ENCODE measurements at places on chromosomes 1 and 21. TPM values are rescaled to one million over a fixed set of nuclear protein-coding genes. Genes with fewer than 3 reads are reported as not detected.

DNA sequence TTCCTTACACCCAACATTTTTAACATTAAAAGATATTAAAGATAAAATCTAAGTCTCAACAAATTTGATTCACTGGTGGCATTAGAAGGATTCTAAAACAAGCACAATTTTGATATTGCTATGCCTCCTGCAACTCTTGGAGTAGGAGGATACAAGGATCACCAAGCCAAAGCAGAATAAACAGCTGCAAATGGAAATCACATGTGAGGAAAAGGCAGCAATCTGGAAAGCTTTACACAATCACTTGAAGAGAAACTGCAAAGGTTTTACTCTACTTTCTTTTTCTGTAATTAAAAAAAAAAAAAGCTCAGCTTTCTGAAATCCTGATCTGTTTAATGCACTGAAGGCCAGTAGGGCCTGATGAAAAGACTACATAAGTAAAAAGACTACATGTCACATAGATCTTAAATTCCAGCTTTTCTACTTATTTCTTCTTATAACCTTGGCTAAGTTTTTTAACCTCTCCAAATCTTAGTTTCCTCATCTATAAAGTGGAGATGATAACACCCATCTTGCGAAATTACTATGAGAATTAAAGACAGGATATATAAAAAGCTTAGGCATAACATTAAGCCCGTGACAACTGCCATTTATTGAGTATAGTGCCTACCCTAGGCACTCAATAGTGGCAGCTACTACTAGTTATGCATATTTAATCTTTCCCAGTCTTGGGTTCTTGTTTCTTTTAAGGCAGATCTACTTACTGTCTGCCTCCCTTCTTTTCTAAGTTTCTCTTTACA lies 73.5 kb downstream of the EPS15 start:
- no peak for DNase-seq

DNA sequence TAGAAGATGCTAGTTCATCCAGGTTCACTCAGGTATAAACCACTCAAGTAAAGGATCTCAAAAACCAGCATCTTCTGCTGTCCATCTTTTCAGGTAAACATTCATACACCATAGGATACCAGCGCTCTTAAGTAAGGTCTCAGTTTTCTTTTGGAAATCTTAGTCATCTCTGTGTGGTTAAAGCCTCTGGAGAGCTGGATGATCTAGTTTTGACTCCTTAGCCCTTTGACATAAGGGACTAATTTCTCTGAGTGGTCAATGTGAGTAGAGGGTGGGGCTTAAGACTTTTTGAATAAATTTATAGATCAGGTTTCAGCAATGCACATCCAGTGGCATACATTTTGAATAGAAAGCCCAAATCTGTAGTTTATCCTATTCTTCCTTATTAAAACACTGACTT lies 92.3 kb downstream of the CTH start:
- DNase-seq = no peak

DNA sequence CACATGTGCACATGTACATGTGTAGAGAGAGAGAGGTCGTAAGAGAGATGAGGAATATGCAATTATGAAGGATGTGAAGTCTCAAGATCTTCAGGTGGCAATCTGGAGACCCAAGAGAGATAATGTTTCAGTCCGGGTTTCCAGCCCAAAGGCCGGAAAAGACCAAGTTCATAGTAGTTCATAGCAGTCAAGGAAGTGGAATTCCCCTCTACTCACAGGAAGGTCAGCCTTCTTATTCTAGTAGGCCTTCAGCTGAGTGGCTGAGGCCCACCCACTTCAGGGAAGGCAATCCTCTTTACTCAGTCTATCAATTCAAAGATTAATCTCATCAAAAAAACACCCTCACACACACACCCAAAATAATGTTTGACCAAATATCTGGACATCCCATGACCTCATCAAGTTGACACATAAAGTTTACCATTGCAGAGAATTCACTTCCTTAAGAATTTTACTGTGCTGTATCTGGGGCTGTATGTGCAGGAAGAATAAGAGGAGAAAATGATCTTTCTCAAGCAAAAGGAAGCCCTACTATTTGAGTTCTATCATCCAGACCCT lies 114.6 kb downstream of the TNFSF18 start:
- no peak for DNase-seq

DNA sequence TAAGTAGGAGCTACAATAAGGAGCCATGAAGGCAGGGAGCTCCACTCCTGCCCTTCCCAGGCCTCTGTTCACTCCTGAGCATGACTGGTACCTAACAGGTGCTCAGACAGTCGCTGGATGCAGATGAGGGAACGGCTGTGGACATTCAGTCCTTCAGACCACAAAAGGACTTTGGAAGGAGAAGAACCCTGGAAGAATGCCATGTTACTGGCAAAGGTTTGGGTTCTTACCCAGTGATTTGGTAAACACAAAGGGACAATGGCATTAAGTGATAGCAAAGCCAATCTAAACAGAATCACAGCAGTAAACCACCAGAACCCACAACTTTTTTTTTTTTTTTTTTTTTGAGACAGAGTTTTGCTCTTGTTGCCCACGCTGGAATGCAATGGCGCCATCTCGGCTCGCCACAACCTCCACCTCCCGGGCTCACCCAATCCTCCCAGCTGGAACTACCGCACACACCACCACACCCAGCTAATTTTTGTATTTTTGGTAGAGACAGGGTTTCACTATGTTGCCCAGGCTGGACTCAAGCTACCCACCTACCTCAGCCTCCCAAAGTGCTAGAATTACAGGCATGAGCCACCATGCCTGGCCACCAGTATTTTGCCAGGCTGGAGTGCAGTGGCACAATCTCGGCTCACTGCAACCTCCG lies 7.5 kb upstream of the CBR3 start:
- DNase-seq = peak; percentile 7

GRCh38 chr1:156527584-156527983 lies 27.0 kb upstream of the MEF2D start:
- DNase-seq = no peak

GRCh38 chr1:246001142-246001836 lies 505.8 kb downstream of the SMYD3 start:
- no peak for DNase-seq

- peak; percentile 77 for DNase-seq
Observed at GRCh38 chr1:6185635-6186382, 5.7 kb upstream of the CHD5 start.

DNA sequence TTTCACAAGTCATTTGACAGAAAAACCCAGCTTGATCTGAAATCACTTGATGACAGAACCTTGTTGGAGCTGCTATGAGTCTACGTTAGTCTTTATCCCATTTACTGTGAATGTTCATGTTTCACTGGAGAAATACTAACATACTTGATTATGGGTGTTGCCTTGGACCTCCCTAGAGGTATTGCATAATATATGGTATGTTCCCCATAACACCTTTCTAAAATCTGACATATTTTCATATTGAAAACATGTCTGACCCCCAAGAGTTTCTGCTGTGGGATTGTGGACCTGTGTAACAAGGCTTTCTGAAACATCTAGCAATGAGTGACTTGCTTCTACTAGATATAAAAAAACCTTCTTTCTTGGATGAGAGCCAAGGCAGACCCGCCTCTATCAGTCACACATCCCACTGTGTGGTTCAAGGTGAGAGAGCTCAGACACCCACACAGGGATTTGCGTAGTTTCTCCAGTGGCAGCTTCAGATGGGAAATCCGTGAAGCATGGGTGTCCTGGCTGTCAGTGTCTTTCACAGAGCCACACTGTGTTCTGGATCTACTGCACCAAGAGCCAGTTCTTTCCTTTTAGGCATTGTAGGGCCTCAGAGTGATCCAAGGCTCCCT lies 4.6 kb downstream of the NENF start:
- no peak for DNase-seq

DNA sequence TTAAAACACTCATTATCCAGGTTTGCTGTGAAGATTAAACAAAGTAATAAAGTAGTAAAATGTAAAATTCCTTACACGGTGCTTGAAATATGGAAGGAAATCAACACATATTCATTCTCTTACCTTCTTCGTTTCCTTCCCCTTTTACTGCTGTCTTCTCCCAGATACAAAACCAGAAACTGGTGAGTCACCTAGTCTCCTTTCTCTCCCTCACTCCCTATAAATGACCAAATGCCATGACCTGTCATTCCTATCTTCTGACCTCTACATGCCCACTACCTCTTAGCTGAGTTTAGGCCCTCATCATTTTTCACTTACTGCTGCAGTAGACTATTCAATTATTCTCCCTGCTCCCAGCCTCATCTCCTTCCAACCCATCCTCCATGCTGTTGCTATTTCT lies 4.3 kb upstream of the NR1I3 start:
- DNase-seq = no peak

DNA sequence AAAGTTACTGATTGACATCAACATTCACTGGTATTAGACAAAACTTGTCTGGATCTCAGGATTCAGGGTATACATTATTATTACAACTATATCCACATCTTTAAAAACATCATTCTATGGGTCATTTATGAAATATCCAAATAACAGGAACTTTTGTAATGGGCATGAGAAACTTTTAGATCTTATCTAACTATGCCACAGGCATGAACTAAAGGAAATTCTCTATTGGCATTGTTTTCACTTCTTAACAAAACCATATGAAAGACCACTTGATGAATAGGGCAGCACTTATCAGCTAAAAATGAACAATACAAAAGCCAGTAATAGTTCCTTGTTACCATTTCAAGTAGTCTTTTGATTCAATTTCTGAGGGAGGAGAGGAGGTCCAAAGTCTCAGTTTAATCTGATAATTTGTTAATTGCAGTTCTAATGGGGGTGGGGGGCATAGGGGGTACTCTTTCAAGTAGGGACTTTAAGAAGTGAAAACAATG lies 30.8 kb upstream of the CPLANE2 start:
- DNase-seq = no peak

DNA sequence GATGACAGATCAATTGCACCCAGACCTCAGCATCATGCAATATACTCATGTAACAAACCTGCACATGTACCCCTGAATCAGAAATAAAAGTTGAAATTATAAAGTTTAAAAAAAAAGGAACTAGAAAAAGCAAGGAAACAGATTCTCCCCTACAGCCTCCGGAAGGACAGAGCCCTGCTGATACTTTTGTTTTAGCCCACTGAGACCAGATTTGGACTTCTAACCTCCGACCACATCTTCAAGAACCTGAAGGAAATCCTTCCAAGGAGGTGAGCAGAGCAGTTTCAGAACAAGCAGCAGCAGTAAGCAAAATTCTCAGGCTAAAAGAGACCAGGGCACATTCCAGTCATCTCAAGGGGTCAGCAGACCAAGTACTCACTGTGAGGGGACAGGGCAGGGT lies 54.5 kb downstream of the TM2D1 start:
- no peak for DNase-seq

DNA sequence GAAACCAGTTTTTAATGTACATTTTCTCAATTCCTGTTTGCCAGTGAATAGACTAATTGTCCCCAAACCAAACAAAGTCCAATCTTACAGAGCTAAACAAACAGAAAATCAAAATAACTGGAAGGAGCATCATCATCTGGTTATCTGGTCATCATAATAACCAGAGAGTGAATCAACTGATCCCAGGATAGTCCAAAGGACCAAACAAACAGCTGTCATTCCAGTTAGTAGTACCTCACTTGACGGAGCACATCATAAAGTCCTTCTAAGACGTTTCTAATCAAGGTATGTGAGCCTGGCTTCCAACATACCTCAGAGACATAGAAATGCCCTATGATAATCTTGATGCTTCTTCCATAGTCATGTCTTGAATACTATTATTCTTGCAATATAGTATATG lies 240.5 kb downstream of the LTN1 start:
- no peak for DNase-seq

DNA sequence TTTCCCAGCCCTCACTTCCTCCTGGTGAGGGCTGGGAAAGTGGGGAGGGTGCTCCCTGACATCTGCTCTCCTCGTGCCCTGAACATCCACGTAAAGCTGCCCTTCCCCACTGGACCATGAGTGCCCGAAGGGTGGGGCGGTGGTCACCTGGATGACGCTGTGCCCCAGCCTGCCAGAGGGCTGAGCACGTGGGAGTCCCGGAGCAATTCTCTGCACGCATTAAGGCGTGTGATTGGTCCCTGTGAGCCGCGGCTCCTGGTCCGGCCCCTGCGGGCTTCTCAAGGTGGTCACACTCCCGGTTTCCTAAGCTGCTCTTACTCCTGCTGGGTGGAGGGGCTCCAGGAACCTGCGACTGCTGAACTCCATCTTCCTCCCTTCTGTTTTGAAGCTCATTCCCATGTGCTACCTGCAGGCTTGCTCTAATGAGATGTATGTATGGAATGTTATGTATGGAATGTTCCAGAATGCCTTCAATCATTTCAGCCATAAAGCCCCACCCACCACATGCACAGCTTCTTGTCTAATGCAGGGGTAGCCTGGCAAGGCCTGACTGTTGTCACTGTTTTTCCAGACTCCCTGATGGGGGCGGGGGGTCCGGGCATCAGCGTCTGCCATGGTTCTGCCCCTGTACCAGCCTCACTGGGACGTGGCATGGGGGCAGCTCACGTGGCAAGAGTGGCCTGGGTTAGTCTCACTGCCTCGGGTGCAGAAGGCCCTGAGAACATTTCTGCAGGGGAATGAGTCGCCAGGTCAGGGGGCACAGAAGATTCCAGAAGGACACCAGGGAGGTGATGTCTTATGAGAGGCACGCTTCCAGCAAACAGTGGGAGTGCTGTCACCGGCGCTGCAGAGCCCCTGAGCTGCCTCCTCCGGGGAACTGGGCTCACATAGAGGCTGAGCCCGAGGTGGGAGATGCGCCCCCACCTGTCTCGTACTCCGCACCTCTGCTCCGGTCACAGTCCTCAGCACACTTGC lies 19.4 kb downstream of the KRTAP10-1 start:
- peak; percentile 44 for DNase-seq

DNA sequence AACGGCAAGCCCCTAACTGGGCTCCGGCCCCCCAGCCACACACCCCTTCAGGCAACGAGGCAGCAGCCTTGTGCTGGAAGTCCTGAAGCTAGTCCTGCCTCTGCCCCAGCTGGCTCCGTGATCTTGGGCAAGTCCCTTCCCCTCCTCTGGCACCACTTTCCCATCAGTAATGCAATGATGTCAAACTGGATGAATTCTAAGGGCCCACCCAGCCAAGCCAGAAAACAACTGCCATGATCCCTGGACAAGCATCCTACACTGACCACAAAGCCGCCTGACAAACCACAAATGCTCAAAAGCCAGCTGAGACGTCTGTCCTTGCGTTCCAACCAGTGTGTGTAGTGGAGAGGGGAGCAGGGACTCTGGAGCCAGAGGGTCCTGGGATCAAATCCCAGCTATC lies 26.8 kb downstream of the IFFO2 start:
- no peak for DNase-seq

Gene KRTAP7-1
- total RNA-seq = not detected

Gene CALML6
- 0.75 TPM for total RNA-seq

Gene DDAH1
- total RNA-seq = 25.3 TPM

Gene LRRC71
- not detected for total RNA-seq

Gene TMEM200B
- 54.8 TPM for total RNA-seq

Gene TIE1
- 0.95 TPM for total RNA-seq

Gene SNRPE
- 285 TPM for total RNA-seq

All from endodermal cell (in vitro differentiated cells).